Right ventricle myocardium superior (tissue), 1 donor: ENCODE measurements at places on chromosomes 2 and 18. TPM values are rescaled to one million over a fixed set of nuclear protein-coding genes. Genes with fewer than 3 reads are reported as not detected.

DNA sequence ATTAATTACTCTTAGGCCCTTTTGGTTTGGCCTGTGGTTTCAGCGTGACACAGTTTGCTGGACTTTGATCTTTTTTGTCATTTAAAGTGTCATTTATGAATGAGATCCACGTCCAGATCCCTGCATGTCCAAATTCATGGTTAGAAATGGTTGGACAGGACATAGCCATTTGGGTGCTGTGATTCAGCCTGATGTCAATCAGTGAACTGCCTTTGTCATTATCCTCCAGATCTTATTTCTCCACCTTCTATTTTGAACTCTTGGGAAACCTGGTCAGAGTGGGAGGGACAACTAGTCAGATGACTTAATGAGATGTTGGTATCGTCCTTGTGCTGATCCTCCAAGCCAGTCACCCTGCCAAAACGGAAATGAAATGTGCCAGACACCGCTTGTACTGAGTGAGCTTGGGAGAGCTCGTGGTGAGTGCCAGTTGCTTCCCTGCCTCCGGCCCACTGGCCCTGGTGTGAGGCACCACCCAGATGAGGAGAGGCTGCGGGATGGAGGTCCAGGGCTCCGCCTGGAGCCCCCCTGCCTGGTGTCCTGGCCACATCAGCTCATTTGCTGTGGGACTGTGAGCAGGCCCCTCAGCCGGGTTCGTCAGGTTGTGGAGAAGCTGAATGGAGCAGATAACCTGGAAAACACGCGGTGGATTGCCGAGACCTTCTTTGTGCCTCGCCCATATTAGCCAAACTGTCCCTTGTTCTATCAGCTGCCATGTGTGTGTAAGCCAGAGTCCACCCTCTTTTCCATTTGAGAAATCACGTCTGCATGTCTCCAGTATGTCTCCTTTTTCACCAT is 70.1 kb downstream of the DGKD start:
- DNase-seq, result peak; percentile 76

NEB gene
- total RNA-seq, result 1.5 TPM

LBH gene
- total RNA-seq, result 115 TPM

DNA sequence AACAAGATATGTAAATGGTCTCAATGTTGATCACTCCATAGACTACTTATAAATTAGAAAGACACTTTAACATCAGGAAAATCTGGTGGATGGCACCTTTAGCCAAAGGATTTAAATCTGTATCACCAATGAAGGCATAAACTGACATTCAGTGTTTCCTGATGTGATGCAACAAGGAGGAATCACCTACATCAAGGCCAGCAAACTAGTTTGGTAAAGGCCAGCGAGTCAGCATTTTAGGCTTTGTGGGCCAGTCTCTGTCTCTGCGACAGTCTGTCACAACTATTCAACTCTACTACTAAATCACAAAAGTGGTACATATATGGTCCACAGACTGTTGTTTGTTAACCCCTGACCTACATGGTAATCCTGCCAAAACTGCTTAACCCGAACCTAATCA is 33.3 kb downstream of the C2orf76 start:
- DNase-seq, result no peak

COL4A3 gene
- total RNA-seq, result 5.8 TPM

PSMA8 gene
- 0.48 TPM for total RNA-seq

GRCh38 chr2:83587309-83587708 is 871.8 kb downstream of the SUCLG1 start:
- no peak for DNase-seq

DNA sequence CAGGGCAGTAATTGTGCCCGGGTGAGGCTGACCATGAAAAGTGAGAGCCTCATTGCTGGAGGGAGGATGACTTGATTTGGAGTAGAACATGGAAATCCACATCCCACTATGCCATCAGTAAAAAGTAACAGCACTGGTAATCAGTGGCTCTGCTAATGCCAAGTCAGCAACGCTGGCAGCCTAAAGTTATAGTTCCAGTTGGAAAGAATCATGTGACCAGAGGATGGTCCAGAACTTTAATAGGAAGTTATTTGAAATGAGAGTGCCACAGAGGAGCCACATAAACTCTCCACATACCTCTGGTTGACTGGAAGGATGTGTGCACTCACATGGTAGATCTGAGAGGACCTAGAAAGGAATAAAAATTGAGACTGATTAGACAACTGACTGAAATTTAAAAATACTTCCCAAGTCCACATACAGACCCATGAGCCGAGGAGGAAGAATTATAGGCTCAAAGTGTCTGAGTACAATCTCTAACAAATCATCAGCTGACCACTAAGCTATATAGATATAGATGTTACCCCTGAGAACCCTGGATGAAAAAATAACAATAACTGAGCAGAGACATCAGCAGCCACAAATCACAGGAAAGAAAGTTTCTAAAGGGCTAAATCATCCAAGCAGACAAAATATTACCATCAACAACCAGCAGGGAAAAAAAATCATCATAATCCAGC is 346.8 kb downstream of the STK39 start:
- no peak for DNase-seq

GRCh38 chr2:219179601-219180465 is 1.8 kb downstream of the RETREG2 start:
- no peak for DNase-seq

DNA sequence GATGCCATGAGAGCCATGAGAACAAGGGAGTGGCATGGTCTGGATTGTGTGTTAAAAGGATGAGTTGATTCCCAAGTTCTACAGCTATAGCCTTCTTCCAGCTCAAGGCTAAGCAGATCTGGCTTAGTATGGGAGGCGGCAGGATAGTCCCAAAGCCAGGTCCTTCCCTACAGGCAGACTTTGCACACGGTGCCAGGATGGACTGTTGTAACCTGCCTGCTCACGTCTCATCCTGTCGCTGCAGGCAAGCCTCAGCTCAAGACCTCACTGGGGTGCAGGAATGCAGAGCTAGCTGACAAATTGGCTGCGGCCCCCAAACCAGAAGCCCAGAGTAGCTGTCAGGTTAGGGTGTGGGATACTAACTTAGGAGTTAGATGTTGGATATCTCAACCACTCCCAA is 28.8 kb upstream of the IGFBP5 start:
- no peak for DNase-seq

DNA sequence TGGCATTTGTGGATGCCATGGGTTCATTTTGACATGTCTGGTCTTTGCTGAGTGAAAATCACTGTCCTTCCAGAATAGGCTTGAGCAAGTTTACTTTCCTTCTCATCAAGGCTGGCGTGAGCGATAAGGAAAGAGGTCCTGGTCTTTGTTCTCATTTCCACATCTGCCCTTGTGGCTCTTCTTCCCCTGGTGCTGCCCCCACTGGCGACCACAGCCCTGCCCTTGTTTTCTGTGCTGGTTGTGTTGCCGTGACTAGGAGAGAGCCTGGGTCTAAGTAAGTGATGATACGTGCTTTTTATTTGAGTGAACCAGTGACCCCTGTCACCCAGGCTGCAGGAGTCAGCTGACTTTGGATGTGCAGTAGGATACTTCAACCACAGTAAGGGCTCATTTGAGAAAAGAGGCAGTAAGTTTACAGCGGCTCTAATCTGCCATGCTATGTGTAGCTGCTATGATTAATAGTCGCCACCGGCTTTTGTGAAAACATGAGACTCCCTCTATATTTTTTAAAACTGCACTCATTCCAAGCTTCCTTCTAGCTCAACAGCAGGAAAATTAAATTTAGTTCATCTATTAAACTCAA is 441.7 kb downstream of the RNF144A start:
- no peak for DNase-seq

DNA sequence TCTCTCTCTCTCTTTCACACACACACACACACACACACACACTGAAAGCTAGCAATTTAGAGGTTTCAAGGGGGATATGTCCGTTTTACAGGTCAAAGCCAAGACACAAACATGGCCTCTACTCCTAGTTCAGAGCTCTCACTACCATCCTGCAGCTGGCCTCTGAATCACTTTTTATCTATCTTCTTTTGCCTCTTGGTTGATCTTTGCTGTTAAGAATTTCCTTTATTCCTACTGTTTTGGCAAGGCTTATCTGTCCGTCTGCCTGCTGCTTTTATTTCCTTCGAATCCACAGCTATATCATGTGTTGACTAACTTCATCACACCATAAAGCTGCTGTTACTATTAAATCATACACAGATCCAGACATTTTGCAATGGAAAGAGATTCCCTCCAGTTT is 543.0 kb downstream of the PLCL1 start:
- no peak for DNase-seq

DNA sequence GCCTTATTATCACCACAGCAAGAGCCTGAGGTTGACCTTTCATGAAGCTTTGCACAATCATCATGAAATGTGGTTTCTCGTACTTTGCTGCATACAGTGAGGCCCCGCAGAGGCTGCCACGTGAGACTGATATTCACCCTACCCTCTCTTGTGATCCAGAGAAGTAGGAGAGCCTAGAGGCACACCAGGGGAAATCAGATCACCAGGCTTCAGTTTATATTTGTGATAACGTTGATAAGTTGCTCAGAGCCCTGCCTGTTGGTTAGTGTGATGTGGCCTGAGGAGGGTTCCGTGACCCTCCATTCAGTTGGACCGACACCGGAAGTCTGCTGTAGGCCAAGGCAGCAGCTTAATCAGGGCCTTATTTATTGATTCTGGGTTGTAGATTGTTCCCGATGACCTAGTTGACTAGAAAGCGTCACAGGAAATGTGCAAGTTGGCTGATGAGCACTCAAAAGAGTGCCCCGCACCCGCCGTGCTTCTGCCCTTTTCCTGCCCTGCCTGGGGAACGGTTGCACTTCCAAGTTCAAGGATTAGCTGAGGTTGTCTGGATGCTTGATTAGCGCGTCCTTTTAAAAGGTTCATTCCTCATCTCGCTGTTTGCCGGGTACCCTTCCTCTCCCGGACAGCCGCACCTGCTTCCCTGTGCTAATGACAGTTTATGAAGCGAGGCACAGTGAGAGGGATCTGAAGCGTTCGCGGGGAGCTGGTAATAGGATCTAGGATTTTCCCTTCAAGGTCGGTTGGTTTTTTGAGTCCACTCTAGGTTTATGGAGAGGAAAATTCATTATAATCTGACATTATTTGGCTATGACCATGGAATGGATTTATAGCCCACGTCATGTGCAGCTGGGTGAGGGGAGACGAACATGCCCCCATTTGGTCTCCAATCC is 146.4 kb downstream of the SH3RF3 start:
- DNase-seq, result no peak
